ENCODE measurements at places on chromosomes 3 and 15.

DNA sequence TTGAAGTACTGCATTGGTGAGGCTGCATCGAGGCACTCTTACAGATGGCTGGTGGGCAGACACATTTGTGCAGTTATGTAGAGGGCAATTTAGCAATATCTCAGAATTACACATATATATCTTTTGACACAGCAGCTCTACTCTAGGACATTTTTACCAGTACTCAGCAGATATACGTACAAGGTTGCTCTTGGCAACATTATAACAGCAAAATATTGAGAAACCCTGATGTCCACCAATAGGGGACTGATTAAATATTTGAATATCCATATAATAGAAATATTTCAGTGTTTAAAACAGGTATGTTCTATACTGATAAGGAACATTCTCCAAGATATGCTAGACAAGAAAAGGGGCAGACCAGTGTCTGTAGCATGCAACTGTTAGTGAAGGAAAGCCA lies 7.9 kb upstream of the FBXO22 start:
- no peak for DNase-seq

GRCh38 chr3:149134575-149134974 lies 5.1 kb downstream of the HPS3 start:
- DNase-seq: no peak

GRCh38 chr3:26596335-26596734 lies 26.2 kb upstream of the LRRC3B start:
- no peak for DNase-seq

GRCh38 chr3:171813897-171814460 lies 3.7 kb upstream of the PLD1 start:
- DNase-seq: peak; percentile 7

DNA sequence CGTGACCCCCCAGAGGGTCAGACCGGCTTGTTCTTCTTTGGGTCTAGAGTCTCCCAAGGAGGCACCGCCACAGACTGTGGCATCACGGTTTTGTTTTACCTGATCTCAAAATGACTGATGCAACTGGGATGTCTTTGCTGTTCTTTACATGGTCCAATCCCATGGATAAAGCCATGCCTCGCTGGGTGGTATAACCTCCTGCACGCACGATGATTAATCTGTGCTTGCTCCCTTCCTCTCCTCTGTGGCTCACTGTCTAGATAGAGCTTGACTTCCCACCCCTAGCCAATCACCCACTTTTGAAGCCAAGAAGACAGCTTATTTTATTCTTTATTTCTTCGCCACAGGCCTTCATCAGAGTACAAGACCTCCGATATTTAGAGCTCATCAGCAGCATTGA lies 36.6 kb upstream of the RHO start:
- no peak for DNase-seq

- no peak for DNase-seq
Measured at GRCh38 chr3:13013151-13013561, 60.1 kb downstream of the IQSEC1 start.

- no peak for DNase-seq
Measured at GRCh38 chr3:60456180-60456579, 795.1 kb downstream of the FHIT start.

DNA sequence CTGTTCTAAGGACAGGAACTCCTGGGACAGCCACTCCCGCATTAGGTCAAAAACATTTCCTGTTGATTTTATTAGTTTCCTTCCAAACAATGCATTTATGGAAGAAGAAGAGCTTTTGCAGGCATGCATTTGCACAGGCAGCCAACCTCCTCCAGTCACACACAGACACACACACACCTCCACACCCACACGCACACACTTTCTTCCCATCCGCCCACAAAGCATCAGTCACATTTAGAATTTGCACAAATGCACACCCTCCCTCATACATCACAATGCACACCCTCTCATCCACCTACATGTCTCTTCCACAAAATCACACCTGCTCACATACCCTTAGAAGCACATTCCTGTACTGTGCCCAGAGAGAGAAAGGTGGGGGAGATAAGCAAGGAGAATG lies 4.1 kb upstream of the TYRO3 start:
- DNase-seq: no peak

DNA sequence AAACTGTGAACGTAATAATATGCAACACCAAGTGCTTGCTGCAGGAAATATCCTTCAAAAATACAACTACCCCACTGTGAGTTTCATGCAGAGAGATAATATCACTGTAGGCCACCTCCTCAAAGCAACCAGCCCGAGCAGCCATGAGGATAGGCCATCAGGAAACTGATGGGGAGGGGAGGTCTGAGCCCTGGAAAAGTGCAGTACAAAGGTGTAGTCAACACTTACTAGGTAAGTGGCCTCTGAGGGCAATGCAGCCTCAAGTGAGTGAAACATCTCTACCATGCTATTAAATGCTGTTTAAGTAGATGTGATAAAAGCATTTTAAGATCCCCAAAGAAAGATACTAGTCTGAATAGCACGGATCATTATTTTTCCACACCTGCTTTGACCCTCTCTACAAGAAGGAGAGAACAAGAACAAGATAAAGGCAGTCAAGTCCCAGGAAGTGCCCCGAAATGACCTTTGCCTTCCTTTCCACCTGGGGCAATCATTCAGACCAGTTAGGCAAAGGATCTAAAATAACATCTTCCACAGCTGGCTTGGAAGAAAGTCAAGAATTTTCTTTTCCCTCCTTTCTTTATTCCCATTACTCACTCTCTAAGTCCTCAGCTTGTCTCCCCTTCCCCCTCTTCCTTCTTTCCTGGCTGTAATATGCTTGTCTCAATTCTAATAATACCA lies 62.8 kb downstream of the FMN1 start:
- DNase-seq: no peak

DNA sequence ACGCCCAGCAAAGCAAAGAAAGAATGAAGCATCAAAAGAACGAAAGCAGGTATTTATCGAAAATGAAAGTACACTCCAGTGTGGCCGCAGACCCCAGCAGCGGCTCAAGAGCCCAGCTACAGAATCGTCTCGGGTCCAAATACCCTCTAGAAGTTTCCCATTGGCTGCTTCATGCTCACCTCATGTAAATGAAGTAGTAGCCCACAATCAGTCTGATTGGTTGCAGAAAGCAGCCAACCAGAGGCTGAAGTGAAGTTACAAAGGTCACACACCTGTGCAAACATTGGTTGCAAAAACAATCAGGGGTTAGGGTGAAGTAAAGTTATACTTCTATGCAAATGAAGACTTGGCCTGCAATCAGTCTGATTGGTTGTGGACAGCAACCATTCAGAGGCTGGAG lies 32.0 kb downstream of the SV2B start:
- DNase-seq: no peak

DNA sequence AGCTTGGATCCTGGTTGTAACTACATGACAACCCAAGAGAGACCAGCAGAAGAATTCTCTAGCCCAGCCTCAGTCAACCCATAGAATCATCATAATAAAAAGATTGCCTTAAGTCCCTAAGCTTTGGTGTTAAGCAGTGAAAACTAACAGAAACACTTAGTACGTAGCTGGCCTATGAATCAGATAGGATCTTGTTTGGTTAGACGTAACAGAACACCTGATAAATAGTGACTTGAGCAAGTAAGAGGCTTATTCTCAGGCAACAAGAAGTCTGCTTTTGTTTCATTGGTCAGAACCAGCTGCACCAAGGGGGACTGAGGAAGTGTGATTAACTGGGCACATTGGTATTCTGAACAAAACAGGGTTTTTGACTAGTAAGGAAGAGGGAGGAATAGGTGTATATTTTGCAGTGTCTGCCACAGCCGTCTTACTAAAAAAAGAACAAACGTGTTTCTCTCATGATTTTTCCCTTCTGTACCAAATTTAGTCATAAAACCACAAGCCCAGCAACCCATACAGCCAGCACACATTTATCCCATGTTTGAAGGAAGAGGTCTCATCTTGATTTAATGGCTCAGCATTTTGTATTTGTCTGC lies 53.3 kb upstream of the GLCE start:
- no peak for DNase-seq

DNA sequence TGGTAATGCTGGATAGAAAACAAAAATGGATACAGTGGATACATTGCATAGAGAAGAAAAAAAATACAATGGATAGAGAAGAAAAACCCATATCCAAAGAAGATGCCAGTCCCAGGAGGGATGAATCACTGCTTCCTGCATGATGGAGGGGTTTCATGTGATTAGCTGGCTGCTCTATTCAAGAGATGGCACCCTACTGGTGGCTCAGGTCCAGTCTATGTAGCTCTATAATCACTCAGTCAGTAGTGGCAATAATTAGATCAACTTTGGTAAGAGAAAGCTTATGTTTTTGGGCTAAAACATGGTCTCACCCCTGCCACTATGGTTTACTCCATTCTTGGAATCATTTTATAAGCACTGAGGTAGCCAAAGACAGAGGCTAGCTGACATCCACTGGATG lies 33.7 kb upstream of the NOX5 start:
- no peak for DNase-seq

- no peak for DNase-seq
Measured at GRCh38 chr3:78048698-78049097, 1008.8 kb downstream of the ROBO2 start.

DNA sequence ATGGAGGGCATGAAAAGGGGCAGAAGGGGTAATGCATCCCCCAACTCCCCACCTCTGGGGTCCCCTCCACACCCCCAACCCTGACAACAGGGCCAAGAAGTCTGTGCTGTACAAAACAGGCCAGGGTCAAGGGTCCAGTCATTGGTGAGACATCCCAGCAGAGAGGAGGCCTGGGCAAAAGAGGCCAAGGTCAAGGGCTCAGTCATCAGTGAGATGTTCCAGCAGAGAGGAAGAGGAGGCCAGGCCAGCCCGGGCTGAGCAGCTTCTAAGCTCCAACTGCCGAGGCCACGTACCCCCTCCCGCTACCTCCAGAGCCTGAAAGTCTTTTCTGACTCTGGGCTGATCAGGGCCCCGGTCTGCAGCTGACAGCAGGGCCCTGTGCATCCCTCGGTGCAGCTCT lies 52.4 kb downstream of the LHFPL4 start:
- no peak for DNase-seq

GRCh38 chr3:185823078-185824044 lies 1.5 kb downstream of the IGF2BP2 start:
- DNase-seq: no peak

DNA sequence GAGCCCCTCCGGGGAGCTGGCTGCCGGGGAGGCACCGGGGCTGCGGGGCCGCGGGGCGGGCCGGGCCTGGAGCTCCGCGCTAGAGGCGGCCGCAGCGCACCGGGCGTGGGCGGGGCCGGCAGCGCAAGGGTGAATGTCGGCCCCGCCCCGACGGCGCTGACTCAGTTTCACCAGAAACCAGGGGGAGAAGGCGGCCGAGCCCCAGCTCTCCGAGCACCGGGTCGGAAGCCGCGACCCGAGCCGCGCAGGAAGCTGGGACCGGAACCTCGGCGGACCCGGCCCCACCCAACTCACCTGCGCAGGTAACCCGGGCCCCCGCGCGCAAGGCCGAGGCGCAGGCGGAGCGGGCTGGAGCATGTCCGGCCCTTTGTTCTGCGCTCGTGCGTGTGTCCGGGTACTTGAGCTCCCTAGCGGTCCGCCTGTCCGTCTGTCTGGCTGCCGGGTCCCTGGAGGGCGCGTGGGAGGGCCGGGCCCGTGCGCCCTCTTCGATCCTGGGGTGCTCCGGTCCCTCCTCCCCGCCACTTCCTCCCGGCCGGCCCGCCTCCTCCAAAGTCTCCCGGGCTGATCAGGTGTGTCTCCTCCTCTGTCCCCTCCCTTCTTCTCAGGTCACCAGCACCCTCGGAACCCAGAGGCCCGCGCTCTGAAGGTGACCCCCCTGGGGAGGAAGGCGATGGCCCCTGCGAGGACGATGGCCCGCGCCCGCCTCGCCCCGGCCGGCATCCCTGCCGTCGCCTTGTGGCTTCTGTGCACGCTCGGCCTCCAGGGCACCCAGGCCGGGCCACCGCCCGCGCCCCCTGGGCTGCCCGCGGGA lies at the start of gene SPINT1:
Gene SPINT1 (plus strand): TSS at position 164 of the 811 bp plus-strand sequence. CDS start 507 bp downstream, at position 671.
- DNase-seq: peak; percentile 34

DNA sequence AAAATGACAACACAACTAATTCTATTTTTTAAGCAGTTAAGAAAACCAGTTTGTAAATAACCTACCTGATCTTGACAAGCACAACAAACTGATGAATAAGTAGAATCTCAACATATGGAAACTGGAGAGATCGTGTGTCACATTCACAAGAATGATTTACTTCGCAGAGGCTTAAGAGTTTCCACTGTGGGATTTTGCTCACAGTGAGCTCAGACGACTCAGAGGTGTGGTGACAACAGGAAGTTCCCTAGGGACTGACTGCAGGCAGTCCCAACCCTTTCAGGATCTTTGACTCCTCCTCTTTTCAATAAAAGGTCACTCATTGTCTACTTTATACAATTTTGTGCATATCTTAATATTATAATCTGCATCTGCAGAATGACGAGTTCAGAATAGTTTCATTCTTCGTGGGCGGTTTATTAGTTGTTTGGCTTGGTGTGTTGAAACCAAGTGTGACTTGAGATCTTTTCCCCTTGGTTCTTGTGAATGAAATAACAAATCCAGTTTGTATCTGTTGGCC lies at the start of gene LIPH:
Gene LIPH (minus strand): TSS at position 231 of the 520 bp plus-strand sequence. CDS start 117 bp downstream, at position 114.
- no peak for DNase-seq

DNA sequence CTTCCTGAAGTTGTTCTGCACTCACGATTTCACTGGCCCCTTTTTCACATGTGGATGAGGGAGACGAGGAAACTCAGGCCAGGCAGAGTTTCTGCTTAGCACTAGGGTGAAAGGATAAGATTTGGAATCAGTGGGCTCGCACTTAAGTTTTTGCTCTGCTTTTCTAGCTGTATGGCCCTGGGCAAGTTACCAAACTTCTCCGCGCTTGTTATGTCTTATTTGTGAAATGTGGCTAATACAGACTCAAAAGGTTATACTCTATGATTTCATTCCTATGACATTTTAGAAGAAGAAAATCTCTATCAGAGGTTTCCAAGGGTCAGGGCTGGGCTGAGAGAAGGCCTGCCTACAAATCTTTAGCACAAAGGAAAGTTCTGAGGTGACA lies 191.9 kb upstream of the LRIG1 start:
- DNase-seq: no peak

GRCh38 chr15:75043509-75044257 lies 20.3 kb downstream of the PPCDC start:
- DNase-seq: no peak

GRCh38 chr3:190695225-190695624 lies 167.3 kb downstream of the GMNC start:
- no peak for DNase-seq

GRCh38 chr3:23304424-23304823 lies 101.3 kb downstream of the UBE2E2 start:
- no peak for DNase-seq

DNA sequence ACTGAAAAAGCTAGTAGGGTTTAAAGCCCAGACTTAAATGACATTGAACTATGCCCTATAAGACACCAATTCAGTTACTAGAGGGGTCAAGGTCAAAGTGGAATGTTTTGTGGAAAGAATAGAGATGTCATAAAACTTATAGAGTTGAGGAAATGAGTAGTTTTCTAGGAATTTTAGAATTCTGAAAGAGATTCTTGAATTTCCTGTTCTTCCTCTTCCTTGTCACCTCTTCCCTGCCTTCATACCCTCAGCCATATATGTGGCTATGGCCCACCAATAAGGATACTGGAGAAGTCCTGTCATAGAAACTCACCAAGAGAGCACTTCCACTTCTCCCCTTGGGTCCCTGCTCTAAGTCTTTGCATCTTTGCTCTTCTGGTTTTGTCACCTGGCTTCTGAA lies 104.9 kb upstream of the TGFBR2 start:
- no peak for DNase-seq

Data from stimulated activated CD8-positive, alpha-beta memory T cell treated with anti-CD3 and anti-CD28 coated beads, Interleukin-12 subunit alpha, Interleukin-12 subunit beta, amount 100 ng/mL, for 1 hour (primary cell).